Hair follicle dermal papilla cell (primary cell): ENCODE measurements at places on chromosomes 2 and 18. TPM values are rescaled to one million over a fixed set of nuclear protein-coding genes. Genes with fewer than 3 reads are reported as not detected.

Gene ELOA2
- not detected in 2 replicates for total RNA-seq

Gene AQP4
- total RNA-seq = not detected in 2 replicates

Gene FBXO48
- 0.16 and 0.49 TPM in 2 replicates for total RNA-seq

Gene ZBTB7C
- not detected in 2 replicates for total RNA-seq

Gene PRKAG3
- 0.16 TPM in 1 of 2 replicates, not detected in the other for total RNA-seq

Gene STAT4
- 5.6 and 10.1 TPM in 2 replicates for total RNA-seq

Gene VAMP8
- total RNA-seq = 1.5 and 1.9 TPM in 2 replicates

Gene DTNA
- total RNA-seq = 7.5 and 8.7 TPM in 2 replicates

Gene ZNF892
- 4.9 and 9.1 TPM in 2 replicates for total RNA-seq

Gene CDH19
- under 0.01 TPM in 1 of 2 replicates, not detected in the other for total RNA-seq
